NCI-H526 (cell line): ENCODE measurements at places on chromosomes 16 and 17.

DNA sequence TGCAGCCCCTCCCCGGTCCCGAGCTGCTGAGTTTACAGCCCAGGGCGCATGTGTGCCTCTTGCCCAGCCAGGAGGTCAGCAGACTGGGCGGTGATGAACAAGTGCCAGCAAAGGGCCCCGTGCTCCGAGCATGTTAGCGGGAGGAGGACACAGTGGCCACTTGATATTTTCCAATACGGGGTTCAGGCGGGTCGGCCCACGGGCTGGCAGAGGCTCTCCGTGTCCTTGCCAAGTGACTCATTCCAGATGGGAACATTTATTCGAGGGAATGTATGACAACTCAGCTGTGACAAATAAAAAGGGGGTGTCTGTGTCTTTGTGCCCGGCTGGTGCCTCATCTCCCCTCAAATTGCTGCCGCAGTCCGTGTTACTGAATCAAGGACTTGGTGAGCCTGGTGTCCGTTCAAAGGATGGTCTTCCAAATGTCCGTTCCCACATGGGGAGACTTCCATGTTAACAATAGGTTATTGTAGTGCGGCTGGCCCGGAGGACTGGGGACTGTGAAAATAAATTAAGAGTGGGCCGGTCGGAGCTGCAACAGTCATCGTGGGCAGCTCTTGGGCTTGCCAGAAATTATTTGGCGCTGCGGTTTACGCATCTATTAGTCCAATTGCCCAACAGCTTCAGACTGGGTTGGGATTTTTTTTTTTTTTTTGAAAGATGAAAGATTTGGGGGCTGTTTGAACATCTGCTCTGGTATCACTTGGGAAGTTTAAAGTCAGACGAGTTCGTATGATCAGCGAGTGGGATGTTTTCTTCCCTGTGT lies 174.0 kb upstream of the CIBAR2 start:
- no peak for DNase-seq

- no peak for DNase-seq
Measured at GRCh38 chr16:67188798-67189197, 1.1 kb downstream of the EXOC3L1 start.

- DNase-seq, result no peak
Measured at GRCh38 chr17:63483038-63483437, 6.2 kb downstream of the ACE start.

GRCh38 chr16:88320947-88321634 lies 61.7 kb upstream of the ZNF469 start:
- no peak for DNase-seq

DNA sequence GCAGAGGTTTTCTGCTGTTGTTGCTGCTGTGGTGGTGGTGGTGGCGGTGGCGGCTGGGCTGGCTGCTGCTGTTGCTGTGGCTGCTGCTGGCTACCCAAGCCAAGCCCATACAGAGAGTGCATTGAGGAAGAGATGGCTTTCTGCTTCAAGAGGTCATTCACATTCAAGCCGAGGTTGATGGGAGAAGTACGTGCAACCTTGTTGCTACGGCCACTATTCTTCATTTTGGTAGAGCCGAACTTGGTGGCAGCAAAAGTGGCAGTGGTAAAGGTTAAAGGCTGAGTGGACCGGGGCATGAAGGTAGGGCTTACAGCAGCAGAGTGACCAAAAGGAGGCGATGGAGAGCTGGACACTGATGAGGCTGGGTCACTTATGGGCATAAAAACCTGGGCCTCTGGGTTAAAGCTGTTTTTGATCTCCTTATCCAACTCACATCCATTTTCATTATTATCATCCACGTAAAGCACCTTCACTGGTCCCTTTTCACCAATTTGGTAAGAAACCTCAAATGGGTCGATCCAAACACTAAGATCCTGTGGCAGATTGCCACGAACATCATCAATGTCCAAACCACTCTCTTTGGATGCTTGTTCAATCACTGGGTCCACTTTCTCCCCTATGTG lies 2.8 kb downstream of the TOB1 start:
- DNase-seq, result peak; percentile 32

DNA sequence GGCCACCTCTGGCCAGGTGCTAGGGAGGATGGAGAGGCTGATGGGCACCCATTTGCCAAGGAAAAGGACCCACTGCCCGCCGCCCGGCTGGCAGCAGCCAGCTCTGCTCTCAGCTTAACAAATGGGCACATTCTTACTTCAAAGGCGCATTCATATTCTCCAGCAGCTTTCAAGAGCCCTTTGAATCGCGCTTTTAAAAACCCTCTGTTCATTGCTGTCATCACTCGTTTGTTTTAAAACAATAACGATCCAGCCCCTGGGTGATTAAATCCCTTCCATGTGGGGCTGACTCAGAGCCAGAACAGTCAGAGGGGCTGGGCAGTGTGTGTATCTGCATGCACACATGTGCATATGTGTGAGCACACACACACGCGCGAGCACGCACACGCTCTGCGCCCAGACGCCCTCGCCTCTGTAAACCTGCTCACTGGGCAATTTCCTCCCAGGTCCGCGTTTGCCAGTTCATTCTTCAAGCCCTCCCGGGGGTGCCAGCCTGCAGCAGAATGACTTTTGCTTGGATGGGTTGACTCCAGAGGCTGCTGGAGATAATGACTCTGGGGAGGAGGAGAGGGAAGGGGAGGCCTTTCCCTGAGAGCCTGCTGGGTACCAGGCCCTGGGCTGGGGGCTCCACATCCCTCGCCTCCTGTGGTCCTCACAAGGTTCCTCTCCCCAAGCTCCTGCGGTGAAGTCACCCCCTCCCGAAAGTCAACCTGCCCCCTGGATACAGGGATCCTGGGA lies 133.1 kb downstream of the SDK2 start:
- no peak for DNase-seq

DNA sequence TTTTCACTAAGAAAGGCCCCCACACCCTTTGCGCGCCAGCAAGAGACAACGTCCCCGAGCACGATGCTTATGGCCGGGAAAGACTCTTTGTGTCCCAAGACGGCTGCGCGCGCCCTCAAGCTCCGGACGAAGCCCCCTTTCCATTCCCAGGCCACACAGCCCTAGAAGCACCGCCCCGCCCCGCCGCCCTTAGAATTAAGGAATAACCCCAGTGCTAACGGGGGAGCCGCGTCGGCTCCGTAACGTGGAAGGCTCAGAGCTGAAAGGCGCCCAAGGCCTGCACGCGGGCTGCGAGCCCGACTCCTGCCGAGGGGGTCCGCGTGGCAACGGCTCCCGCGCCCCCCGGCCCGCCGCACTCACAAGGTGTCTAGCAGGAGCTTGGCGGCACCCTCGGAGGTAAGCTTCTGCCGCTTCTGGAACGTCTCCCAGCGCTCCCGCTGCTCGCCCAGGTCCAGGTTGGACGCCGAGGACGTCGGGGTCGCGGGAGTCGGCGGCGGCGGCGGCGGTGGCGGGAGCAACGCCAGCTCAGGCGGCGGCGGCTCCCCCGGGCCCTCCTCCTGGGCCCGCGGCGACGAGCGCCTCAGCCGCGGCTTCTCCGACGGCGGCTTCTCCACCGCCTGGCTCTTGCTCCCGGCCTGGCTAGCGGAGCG lies 477 bp downstream of the CENPV start:
- peak; percentile 68 for DNase-seq

DNA sequence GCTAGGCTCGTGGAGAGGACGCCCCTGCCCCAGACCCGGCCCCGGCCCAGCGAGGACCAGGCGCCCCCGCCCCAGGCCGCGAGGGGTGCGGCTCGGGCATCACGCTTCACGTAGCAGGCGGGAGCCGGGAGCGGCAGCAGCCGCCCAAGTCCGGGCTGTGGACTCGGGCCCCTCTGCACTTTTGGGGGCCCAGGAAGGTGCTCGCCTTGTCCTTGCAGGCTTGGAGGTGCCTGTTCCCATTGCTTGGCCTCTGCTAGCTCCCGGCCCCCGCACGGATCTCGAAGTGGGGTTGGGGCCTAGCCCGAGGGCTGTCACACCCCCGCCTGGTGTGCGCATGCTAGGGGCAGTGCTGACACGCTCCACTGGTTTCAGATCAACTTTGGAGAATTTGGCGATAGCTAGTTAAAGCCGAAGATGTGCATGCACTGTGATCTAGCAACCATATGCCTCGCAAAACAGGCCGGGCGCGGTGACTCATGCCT lies 55.7 kb downstream of the WSB1 start:
- no peak for DNase-seq

GRCh38 chr16:309476-309875 lies 26.5 kb downstream of the PDIA2 start:
- DNase-seq, result no peak

DNA sequence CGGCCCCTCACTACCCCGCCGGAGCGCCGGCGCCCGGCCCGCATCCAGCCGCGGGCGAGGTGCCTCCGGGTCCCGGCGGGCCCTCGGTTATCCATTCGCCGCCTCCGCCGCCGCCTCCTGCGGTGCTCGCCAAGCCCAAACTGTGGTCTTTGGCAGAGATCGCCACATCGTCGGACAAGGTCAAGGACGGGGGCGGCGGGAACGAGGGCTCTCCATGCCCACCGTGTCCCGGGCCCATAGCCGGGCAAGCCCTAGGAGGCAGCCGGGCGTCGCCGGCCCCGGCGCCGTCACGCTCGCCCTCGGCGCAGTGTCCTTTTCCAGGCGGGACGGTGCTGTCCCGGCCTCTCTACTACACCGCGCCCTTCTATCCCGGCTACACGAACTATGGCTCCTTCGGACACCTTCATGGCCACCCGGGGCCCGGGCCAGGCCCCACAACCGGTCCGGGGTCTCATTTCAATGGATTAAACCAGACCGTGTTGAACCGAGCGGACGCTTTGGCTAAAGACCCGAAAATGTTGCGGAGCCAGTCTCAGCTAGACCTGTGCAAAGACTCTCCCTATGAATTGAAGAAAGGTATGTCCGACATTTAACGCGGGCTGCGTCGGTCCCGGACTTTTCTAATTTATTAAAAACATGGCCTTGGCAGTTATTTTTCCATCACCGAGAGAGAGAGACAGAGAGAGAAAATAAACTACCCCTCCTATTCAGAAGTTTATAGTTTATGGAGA lies 2.8 kb downstream of the IRX5 start:
- no peak for DNase-seq

- DNase-seq, result no peak
Measured at GRCh38 chr16:66475232-66475631, 48.1 kb downstream of the BEAN1 start.

DNA sequence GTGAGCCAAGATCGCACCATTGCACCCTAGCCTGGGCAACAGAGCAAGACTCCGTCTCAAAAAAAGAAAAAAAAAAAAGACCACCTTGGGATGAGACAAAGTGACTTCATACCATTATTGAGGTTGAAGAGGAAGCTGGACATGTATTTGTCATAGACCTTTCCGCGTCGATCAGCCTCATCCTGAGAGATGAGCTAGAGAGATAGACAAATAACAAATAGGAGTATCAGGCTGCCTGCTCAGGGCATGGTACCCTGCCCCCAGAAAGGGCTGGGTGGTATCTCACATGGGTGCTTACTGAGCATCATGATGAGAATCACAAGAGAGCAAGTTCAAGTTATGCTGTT lies 22.1 kb downstream of the CNTNAP1 start:
- no peak for DNase-seq

DNA sequence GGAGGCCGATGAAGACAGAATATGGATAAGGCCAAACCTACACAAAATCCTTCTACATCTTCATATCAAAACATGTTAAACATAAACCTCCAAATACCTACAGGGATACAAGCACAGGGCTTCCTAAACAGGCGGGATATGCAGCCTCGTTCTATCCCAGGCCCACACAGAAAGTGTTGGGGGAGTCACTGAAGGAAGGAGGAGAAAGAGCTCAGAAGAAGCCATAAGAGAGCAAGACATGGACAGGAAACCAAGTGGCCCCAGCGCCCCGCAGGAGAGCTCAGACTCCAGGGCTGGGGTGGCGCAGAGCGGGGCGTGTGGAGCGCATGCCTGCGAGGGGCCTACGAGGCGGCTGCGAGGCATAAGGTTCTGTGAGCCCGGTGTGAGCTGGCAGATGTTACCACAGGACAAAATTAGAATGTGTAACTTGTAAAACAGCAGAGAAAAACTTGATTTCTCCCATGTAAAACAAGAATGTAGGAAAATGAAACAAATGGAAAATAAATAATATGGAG lies 11.0 kb upstream of the FASN start:
- DNase-seq, result no peak

DNA sequence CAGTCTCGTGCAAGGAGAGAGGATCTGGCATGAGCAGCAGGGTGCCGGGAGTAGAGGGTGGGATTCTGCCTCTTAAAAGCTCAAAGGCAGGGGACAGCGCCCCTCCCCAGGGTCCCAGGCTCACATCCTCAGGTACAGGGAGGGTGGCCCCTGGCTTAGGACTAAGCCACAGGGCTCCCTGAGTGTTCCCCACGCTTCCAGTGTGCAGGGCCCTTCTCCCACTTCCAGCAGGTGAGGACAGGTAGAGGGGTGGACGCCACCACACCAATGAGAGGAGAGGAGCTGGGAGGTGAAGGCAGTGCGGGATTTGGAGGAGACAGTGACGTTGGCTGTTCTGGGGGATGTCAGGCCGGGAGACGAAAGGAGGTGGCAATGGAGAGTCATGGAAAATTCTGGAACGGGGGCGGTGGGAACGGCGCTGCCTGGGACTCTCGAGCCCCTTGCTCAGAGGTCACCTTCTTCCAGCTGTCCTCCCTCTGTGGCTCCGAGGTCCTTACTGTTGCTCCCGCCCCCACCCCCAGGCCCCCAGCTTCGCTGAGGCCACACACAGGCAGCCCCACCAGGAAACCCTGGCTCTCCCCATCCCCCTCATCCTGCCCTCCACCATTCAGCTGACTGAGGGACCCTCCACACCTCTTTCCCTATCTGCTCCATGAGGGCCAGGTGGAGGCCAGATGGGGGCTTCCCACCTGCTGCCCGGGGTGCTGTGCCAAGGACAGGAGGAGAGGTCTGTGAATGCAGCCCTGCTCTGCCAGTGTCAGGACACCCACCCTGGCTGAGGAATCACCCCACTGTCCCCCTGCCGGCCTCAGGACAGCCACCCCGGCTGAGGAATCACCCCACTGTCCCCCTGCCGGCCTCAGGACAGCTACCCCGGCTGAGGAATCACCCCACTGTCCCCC lies 57.7 kb upstream of the ACSF3 start:
- no peak for DNase-seq

DNA sequence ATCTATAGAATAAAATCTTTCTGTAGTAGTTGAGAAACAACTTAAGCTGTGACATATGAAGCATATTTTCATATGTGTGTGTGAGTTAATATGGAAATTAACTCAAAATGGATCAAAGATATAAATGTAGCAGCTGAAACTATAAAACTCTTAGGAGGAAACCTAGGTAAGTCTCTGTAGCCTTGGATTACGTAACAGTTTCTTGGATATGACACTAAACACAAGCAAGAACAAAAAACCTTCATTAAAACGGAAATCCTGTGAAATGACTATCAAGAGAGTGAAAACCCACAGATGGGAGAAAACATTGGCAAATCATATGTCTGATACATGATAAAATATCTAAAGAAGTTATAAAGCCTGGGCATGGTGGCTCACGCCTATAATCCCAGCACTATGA lies 104.4 kb downstream of the VPS53 start:
- DNase-seq, result no peak
